DMS 273 treated with DMSO at 0.1 percent for 48 hours (cell line): ENCODE measurements at places on chromosomes 5 and 9.

DNA sequence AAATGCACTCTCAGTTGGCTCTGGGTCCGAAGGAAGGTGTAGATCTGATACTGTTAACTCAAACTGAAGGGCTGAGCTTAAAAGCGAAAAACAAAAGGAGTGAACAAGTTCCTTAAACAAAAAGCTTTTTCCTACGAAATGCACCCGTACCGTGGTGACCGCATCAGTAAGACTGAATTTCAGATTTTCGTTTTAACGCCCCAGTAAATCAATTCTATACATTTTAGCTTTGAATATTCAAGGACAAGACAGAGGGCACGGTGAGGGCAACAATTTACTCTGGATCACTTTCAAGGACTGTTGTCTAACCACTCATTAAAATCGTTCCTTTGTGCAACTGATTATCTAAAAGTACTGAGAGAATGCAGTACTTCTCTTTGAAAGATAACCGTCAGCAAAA is 1.9 kb downstream of the HOMER1 start:
- DNase-seq: no peak

GRCh38 chr5:102750151-102750834 is 4.8 kb upstream of the PAM start:
- DNase-seq: no peak

- no peak for DNase-seq
Measured at GRCh38 chr5:133957591-133957990, 10.8 kb downstream of the C5orf15 start.

- no peak for DNase-seq
Measured at GRCh38 chr9:27663526-27663925, 90.2 kb upstream of the C9orf72 start.

- peak; percentile 94 for DNase-seq
Measured at GRCh38 chr9:117919538-117919937, 215.3 kb downstream of the TLR4 start.
